Lower lobe of right lung (tissue), 2 donors: ENCODE measurements at places on chromosomes 5 and 9.

DNA sequence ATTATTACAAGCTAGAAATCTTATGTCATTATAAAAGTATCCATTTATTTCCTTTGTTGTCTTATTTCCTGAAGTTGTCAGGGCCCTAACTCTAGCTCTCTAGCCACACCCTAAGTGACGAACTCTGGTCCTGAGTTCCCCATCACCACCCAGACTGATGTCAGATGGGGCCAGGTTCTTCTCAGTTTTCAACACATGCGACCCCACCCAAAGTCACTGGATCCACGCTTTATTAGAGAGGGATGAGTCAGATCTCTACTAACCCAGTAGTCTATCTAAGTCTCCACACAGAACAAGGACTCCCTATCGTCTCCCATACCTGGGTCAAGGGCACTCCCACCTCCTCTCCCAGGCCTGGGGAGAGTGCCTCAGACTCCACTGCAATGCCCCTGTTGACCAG is 6.8 kb upstream of the FEM1C start:
- H3K4me3 ChIP-seq = no peak overlapping the region
- DNase-seq = no peak
- no peaks in the 10 kb centered on the region for H3K4me1 ChIP-seq

DNA sequence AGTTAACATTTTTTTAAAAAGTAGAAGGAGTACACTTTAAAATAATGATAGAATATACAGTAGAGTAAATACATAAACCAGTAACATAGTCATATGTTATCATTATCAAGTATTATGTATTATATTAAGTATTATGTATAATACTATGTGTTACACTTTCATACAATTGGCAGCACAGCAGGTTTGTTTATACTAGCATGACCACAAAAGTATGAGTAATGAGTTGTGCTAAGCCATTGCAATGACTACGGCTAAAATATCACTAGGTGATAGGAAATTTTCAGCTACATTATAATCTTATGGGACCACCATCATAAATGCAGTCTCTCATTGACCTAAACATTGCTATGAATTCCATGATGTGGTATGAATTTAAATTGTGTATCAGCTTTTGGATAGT is 506.0 kb downstream of the HTR1A start:
- H3K27me3 ChIP-seq = no peaks in the 10 kb centered on the region
- no peaks in the 10 kb centered on the region for H3K4me1 ChIP-seq
- no peaks in the 10 kb centered on the region for H3K36me3 ChIP-seq
- no peak overlapping the region for H3K27ac ChIP-seq

GRCh38 chr9:37302277-37302676 is 120.2 kb upstream of the GRHPR start:
- peaks cover 30% of the 10 kb centered on the region for H3K36me3 ChIP-seq
- H3K4me1 ChIP-seq = no peaks in the 10 kb centered on the region
- H3K27me3 ChIP-seq = no peaks in the 10 kb centered on the region
- H3K4me3 ChIP-seq = no peak overlapping the region

GRCh38 chr5:136309932-136310598 is 55.3 kb downstream of the TRPC7 start:
- DNase-seq = no peak
- no peaks in the 10 kb centered on the region for H3K27me3 ChIP-seq
- no peak overlapping the region for H3K27ac ChIP-seq

GRCh38 chr5:124706729-124707361 is 39.6 kb downstream of the ZNF608 start:
- H3K27ac ChIP-seq = no peak overlapping the region
- no peaks in the 10 kb centered on the region for H3K36me3 ChIP-seq
- H3K4me3 ChIP-seq = no peak overlapping the region
- H3K27me3 ChIP-seq = no peaks in the 10 kb centered on the region

DNA sequence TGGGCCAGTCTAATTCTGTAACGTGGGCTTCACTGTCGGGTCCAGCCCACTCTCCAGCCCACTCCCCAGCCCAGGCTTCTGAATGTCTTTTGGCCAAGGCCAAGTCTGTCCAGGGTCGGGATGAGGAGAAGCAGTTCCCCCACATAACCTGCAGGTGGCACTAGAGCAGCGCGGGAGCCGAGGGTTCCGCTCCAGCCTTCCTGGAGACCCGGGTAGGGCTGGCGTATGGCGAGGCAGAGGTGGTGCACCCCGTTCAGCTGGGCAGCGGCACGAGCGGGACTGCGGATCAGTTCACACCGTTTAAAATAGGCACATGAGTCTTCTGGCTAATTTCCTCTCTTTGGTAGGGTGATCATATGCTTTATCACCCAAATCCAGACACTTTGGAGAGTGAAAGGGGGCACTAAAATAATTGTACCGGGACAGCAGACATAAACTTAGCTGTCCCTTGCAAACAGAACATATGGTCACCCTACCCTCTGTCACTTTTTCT is 185.9 kb downstream of the MSX2 start:
- H3K36me3 ChIP-seq = no peaks in the 10 kb centered on the region
- DNase-seq = peak; percentile 72
- H3K27ac ChIP-seq = no peak overlapping the region
- no peaks in the 10 kb centered on the region for H3K27me3 ChIP-seq
- no peaks in the 10 kb centered on the region for H3K4me1 ChIP-seq
